ENCODE measurements at places on chromosomes 1 and 21. TPM values are rescaled to one million over a fixed set of nuclear protein-coding genes. Genes with fewer than 3 reads are reported as not detected.

The FRRS1 gene
- 8.7 TPM for total RNA-seq

The COL8A2 gene
- 11.5 TPM for total RNA-seq

DNA sequence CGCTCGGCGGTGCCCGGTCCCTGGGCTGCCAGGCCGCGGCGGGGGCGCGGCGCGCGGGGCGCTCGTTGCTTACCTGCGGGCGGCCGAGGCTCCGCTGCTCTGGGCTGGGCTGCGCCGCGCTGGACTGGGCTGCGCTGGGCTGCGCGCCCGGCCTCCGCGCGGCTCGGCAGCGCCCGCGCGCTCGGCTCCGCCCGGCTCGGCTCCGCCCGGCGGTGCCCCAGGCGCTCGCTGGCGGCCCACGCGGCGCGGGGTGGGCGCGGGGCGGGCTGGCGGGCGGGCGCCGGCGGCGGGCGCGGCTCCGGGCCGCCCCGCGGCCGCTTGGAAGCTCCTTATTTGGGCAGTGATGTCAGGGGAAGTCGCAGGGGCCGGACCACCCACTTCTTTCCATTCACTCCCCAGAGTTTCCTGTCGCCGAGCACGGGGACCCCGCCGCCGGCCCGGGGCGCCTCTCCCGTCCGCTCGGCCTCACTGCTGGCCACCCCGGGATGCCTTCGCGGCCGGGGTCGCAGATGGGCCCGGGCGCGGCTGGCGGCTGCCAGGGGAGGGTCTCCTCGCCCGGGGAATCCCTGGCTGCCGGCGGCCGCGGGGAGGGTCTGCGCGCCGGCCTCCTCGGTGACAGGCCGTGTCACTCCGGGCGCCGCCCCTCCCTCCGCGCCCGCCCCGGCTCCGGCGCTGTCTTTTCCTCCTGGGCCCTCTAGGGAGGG lies 177.7 kb upstream of the EDN2 start:
- no peak overlapping the region for H3K27ac ChIP-seq
- H3K27me3 ChIP-seq: no peaks in the 10 kb centered on the region
- no peak for DNase-seq
- H3K4me1 ChIP-seq: peaks cover 88% of the 10 kb centered on the region

DNA sequence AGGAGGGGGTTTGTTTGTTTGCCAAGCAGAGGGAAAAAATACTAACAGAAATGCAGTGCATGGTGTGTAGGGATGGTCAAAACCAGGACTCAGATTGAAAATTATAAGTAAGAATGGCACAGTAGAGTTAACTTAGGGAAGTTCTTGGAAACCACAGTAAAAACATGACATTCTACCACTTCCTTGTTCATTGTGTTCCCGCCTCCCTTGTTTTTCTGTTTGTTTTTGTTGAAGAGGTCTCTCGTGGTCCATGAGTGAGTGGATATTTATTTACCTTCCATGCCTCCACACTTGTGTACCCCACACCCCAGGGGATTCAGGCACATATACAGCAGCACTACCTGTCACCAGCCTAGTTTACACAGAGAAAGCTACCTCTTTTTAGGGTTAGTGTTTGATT lies 69.6 kb downstream of the OLFML2B start:
- DNase-seq: no peak
- no peaks in the 10 kb centered on the region for H3K27me3 ChIP-seq
- no peak overlapping the region for H3K4me3 ChIP-seq
- no peaks in the 10 kb centered on the region for H3K4me1 ChIP-seq
- H3K36me3 ChIP-seq: peaks cover 8% of the 10 kb centered on the region

Measured in thymus (tissue), 14 donors.